ENCODE measurements at places on chromosomes 13 and 19.
A peak's percentile ranks its signal among the peaks of the same experiment; 100 is the strongest.

DNA sequence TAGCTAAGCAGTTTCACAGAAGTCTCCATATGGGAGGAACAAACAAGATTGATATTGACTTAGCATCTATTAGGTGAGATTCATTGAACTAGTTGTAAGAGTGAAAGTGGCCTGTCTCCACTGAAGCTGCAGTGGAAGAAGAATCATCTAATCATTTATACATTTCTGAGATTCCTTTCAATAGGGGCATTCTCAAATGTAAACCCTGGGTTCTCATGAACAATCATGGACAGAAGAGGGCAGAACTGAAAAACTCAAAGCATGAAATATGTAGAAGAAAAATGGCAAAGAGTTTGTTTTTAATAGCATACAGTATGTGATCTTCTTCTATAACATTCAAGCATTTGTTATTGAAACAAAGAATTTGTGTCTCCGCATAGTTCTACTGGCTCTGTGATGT lies 17.6 kb upstream of the POSTN start:
- no peak for DNase-seq

DNA sequence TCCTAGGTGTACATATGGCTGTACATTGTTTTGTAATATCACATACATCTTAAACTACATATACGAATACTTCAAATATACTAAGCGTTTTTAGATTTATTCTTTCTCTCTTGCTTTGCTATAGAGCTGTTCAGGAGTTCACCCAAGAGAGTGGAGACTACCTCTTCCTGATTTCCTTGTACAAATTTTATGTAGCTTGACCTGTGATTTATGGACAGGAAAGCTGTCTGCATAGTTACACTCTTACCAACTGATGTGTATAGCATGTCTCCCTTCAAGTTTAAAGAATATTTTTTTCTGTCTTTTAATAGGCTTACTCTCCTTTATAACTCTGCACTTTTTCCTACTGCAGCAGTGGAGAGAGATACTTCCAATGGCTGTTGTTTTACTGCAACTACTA lies 428.7 kb downstream of the NDFIP2 start:
- no peak for DNase-seq

- peak; percentile 25 for DNase-seq
These were observed 2.1 kb downstream of the ZNF575 start for GRCh38 chr19:43534816-43535761.

DNA sequence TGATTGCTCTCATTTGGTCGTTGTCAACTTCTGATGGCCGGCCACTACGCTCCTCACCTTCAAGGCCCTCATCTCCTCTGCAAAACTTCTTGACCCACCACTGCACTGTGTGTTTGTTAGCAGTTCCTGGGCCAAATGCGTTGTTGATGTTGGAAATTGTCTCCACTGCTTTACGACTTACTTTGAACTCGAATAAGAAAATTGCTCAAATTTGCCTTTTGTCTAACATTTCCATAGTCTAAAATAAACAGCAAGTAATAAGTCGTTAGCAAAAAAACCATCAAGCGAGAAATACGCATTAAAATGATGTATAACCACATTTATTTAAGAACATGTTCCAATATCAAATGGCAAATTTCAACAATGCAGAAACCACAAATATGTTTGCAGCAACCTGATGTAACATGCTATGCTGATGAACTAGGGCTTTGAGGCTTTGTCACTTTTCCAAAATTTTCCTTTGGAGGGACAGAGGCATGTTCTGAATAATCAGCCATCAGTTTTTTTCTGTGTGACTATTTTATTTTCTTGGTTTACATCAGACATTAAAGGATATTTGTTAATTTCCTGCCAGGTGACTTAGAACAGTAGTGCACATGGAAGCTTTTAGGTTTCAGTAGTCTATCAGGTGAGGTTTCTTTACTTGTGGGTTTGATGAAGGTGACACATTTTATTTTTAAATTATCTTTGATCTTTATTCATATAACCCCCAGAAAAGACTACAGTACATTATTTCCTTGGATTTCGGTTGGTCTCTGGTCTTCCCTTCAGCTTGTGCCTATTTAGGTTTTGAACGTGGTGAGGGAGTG lies 74.7 kb upstream of the TEX29 start:
- no peak for DNase-seq

GRCh38 chr13:68009546-68009945 lies 779.4 kb upstream of the PCDH9 start:
- DNase-seq: no peak

DNA sequence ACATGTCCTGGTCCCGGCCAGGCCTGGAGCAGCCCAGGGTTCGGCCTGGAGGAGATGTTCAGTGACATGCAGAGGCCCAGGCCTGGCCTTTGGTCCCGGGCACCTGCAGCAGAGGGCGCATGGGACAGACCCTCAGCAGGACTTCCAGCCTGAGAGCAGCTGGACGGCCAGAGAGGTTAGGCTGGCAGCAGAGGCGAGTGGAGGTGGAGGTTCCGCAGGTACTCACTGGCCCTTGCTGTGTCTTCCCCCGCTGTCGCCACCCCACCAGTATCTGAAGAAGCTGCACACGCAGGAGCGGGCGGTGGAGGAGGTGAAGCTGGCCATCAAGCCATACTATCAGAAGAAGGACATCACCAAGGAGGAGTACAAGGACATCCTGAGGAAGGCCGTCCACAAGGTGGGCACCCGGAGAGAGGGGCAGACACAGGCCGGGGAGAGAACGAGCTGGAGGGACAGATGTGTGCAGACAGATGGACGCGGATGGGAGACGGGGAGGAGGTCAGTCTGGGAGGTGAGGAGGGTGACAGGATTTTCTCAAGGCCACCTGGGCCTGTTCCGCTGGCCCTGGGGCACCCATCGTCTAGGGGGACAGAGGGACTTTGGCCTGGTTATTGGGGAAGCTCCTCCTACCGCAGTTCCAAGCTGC lies 8.0 kb downstream of the IRF3 start:
- no peak for DNase-seq

GRCh38 chr13:49714757-49715156 lies 23.5 kb upstream of the EBPL start:
- no peak for DNase-seq

- no peak for DNase-seq
These were observed 14.1 kb downstream of the ARID3A start for GRCh38 chr19:939922-940321.

DNA sequence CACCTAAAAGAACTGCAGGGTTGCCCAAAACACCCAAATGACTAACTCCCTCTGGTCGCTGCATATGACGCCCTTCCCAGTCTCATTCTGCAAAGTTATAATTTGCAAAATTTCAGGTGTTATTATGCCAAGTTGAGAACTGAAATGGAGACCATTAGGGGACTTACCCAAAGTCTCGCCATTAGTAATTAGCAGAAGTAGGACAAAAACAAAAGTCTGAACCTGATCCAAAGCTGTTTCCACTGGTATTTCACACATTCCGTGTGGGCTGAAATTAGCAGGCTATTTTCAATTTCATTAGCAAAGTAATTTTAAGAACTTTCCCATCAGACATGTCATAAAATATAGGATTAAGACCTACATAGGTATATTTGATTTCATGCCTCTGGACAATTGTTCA lies 6.8 kb downstream of the RUBCNL start:
- no peak for DNase-seq

DNA sequence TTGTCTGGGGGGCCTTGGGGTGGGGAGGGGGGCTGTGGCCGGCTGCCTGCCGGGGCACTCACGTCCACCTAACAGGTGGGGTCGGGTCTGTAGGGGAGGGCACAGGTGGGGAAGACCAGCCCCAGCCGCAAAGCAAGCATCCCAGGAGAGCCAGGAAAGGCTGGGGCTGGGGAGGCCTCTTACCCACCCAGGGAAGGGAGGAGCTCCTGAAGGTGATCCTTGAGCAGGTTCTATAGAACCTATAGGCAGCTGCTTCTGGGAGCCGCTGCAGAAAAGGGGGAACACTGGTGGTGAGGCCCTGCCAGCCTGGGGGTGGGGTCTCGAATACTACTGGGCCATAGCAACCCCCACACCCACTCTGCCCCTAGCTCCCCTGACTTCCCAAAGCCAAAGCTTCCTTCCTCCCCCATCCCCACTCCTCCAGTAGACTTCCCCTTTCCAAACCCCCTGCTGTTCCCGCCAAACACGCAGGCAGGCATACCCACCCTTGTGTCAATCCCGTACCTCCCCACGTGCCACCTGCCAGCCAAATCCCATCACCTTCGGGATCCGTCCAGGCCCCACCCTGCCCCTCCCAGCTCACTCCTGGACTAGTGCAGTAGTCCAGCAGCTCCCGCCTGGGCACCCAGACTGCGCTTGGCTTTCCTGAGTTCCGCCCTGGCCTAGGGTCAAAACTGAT lies 5.6 kb downstream of the KLF16 start:
- DNase-seq: no peak

GRCh38 chr13:95834134-95834765 lies 157.3 kb downstream of the DNAJC3 start:
- DNase-seq: peak; percentile 47

- DNase-seq: no peak
These were observed 14.3 kb downstream of the CRX start for GRCh38 chr19:47836038-47836437.

- DNase-seq: no peak
These were observed 222.8 kb downstream of the DCT start for GRCh38 chr13:94256721-94257120.

DNA sequence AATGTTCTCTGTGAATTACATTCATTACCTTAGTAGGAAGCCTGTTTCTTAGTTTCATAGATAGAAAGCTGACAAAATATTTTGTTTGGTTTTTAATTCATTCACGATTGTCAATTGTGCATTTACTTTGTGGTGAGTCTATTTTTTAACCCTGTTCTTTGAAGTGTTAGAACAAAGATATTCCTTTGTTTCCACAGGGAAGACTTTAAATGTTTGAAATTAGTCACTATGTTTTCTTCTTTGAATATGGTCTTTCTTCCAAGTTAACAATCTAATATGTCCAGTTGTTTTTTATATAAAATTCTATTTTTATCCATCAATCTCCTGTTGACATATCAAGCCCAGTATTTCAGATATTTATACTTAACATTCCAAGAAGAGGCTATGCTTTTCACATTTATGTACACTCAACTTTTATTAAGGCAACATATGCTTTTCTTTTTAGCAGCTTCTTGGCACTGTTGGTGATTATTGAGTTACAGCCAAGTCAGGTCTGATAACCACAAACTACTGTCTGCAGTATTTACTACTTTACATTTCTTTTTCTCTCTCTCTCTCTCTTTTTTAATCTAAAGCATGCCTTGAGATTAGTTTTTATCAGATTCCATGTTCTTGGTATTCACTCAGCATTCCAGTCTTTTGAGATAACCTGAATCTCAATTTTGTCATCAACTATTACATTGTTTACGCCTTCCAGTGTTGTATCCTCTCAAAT lies 812.8 kb upstream of the SLC10A2 start:
- no peak for DNase-seq

- DNase-seq: no peak
These were observed 25.3 kb downstream of the RASA3 start for GRCh38 chr13:114106991-114107685.

DNA sequence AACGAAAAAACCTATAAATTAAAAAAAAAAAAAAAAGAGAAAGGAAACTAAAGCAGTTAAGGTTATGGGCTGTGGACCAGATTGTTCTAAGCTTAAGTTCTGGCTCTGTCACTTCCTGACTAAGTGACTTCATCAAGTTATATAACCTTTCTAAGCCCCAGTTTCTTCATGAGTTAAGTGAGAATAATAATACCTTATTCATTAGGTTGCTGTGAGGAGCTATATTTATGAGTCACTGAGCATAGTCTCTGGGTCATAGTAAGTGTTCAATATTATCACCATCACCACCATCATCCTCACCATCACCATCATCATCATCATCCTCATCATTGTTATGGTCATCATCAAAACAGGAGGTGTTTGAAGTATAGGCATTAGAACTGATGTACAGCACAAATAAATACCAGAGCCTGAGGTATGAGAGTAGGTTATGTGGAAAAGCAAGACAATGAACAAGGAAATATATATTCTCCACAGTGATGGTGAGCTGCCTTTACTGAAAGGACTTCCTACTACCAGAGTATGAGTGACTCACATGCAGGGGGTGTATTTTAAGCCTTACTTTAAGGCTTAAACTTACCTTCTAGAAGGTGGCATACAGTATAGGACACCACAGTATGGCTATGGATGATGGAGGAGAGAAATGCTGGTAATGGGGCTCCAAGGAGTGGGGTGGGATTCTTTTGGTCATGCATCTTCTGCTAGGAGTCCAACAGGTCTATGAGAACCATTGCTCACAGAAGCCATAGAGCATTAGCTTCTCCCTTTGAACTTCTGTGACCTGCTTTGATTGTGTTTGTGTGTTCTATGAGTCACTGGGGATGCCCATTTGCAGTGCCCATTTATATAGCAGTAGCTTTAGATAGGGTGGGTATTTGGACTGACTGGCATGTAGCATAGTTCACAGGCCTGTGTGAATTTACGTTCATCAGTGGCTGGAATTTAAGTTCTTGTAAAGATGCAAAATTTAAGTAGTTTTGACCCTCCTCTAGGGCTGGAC lies 104.4 kb downstream of the KLF5 start:
- DNase-seq: no peak

- no peak for DNase-seq
These were observed 6.5 kb downstream of the LRRC8E start for GRCh38 chr19:7894612-7895309.

DNA sequence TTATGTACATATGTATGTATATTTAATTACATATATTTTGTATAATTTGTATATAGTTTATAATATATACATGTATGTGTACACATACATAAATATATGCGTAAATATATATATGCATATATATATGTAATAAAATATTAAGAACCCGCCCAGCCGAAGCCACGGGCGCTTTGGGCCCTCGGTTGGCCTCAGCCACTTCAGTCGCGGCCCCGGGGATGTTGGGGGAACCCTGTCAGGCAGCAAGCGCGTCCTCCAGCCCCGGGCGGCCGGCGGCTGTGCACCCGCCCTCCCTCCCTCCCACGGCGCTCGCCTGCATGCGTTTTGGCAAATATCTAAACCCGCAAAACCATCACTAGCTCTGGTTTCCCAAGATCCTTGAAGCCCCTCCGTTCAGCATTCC lies 7.9 kb upstream of the ZNF606 start:
- DNase-seq: no peak

GRCh38 chr19:7879111-7879807 lies 5.1 kb upstream of the PRR36 start:
- DNase-seq: no peak

GRCh38 chr19:16482745-16483144 lies 11.0 kb upstream of the EPS15L1 start:
- DNase-seq: no peak

DNA sequence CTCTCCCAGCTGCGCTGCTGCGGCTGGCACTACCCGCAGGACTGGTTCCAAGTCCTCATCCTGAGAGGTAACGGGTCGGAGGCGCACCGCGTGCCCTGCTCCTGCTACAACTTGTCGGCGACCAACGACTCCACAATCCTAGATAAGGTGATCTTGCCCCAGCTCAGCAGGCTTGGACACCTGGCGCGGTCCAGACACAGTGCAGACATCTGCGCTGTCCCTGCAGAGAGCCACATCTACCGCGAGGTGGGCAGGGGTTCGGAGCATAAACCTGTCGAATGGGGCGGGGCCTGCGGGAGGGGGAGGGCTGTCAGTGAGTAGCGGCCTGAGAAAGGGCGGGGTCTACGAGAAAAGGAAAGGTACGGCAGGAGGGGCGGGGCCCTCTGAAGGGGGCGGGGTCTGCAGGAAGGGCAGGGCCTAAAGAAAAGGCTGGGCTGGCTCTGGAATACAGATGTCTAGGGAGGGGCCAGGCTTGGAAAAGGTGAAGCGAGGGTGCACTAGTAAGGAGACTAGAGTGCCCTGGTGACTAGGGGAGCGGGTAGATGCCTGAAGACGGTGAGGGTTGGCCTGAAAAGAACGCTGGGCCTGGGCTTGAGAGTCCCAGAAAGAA lies 3.6 kb downstream of the CD37 start:
- DNase-seq: no peak

- no peak for DNase-seq
These were observed 820.8 kb upstream of the MIR17HG start for GRCh38 chr13:90526711-90527110.

GRCh38 chr13:78662467-78662866 lies 3.5 kb upstream of the OBI1 start:
- no peak for DNase-seq

Data from hippocampal formation (tissue), 2 donors.